Cardiac muscle cell (in vitro differentiated cells and primary cell): ENCODE measurements at places on chromosomes 11 and 22. TPM values are rescaled to one million over a fixed set of nuclear protein-coding genes. Genes with fewer than 3 reads are reported as not detected.

CHADL gene
- 0.49 and 1.8 TPM in 2 replicates for polyA plus RNA-seq

EHF gene
- not detected in 2 replicates for polyA plus RNA-seq

HTR3A gene
- polyA plus RNA-seq, result not detected in 2 replicates

PHOX2A gene
- 0.50 TPM in 1 of 2 replicates, not detected in the other for polyA plus RNA-seq

CYB5R2 gene
- 3.3 and 4.5 TPM in 2 replicates for polyA plus RNA-seq

DBX1 gene
- not detected in 2 replicates for polyA plus RNA-seq

CNTN5 gene
- polyA plus RNA-seq, result 30.0 and 30.8 TPM in 2 replicates
